ENCODE measurements at places on chromosomes 6 and 20. TPM values are rescaled to one million over a fixed set of nuclear protein-coding genes. Genes with fewer than 3 reads are reported as not detected.

DNA sequence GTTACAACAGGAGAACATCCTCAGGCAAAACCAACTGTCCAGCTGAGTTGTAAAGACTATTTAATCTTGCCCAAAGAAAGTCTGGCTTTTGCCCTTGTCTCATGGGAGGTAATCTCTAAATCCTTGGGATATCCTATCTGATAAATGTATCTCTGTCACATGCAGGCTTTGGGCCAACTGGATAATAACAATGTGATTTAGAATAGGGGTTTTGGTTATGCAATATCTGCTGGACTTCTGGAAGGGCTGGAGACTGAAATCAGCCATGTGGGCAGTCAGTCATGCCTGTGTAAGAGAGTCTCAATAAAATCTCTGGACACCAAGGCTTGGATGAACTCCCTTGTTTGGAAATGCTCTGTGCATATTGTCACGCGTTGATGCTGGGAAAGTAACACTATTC lies 56.3 kb upstream of the PRL start:
- no peak overlapping the region for H3K27ac ChIP-seq
- DNase-seq, result no peak
- no peaks in the 10 kb centered on the region for H3K4me1 ChIP-seq
- no peaks in the 10 kb centered on the region for H3K27me3 ChIP-seq
- H3K36me3 ChIP-seq, result no peaks in the 10 kb centered on the region

- no peak overlapping the region for H3K27ac ChIP-seq
- DNase-seq, result no peak
- no peak overlapping the region for H3K4me3 ChIP-seq
- peaks cover 38% of the 10 kb centered on the region for H3K4me1 ChIP-seq
Measured at GRCh38 chr20:5122873-5123260, 3.1 kb upstream of the PCNA start.

DNA sequence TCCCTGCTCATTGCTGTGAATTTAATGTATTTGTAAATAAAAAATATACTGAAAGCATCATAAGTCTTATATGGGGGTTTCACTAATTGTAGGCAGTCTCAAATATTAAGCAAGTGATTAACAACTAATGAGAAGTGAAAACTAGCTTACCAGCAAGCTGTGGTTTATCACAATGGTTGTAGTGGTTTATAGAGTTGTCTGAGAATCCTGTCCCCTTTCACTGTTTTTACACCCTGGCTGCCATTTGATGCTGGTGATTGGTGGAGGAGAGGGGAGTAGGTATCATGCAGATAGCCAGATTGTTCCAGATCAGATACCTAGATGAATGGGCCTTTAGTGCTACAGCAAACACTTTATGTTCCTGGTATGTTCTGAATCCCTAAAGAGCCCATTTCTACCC lies 6.0 kb downstream of the MKKS start:
- H3K36me3 ChIP-seq, result peaks cover 10% of the 10 kb centered on the region
- no peak overlapping the region for H3K27ac ChIP-seq
- H3K4me3 ChIP-seq, result no peak overlapping the region
- no peak for DNase-seq

The SLC16A10 gene
- 3.6 TPM for total RNA-seq

The NKAIN2 gene
- total RNA-seq, result not detected

DNA sequence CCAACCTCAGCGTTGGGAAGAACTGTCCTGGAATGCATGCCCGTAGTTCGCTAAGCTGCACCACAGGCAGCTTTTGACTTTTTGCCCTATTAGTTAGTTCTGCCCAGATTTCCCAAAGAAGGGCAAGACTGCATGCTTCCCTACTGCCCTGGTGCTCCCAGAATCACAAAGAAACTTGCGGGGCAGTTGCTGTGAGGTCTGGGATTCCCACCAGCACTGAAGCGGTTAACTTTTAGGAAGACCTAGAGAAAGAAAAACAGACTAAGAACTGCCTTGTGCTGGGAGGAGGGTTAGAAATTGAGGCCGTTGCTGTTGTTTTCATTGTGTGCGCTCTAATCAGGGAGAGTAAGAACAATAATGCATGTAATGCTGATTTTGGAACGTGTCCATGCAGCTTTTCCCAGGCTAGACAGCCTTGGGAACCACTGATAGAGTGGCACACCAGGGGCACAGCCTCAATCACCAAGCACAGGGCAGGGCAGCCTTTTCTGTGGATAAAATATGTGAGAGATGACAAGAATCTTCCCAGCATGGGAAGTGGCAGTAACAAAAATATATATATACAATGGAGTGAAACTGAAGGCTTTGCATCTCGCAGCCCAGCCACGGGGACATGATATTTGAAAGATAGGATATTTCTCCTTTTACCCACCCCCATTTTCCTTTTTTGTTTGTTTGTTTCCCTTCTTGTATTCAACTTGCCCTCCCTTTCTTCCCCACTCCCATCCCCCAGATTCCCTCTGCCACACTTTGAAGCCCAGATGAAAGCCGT lies 137.7 kb upstream of the HEY2 start:
- H3K36me3 ChIP-seq, result no peaks in the 10 kb centered on the region
- no peaks in the 10 kb centered on the region for H3K4me1 ChIP-seq
- no peaks in the 10 kb centered on the region for H3K27me3 ChIP-seq
- H3K27ac ChIP-seq, result no peak overlapping the region

DNA sequence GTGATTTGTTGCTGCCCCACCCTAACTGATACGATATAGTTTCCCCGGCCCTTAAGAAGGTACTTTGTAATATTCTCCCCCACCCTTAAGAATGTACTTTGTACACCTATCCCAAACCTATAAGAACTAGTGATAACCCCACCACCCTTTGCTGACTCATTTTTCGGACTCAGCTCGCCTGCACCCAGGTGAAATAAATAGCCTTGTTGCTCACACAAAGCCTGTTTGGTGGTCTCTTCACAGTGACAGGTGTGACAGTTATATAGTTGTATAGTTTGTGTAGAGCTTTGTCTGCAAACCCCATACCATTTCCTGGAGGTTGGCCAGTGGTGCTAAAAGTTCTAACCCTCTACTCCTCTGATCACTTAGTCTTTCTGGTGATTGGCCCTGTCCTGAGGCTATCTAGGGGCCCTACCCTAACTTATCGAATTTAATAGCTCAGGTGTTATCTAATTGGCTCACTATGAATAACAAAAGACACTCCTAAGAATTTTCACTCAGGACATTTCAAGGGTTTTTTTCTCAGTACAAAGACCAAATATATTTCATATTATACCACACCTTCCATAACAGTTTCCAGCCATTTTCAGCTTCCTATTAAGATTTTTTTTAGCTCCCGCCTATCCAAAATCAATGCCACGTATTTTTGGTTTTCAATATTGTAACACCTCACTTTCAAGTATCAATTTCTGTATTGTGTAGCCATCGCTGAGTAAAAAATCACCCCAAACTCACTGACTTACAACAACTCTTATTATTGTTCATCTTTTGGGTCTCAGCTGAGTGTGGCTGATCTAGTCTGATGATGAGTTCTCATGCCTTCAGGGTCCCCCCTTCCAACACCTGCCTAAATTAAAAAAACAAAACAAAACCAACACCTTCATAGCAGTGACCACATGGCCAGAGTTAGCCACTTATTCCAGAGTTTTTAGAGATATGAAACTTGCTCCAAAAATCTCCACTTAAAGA lies 9.8 kb upstream of the BTN1A1 start:
- no peak for DNase-seq
- peaks cover 20% of the 10 kb centered on the region for H3K4me1 ChIP-seq
- H3K27ac ChIP-seq, result no peak overlapping the region

The CCN6 gene
- not detected for total RNA-seq

- peaks cover 25% of the 10 kb centered on the region for H3K4me1 ChIP-seq
- H3K4me3 ChIP-seq, result no peak overlapping the region
- peaks cover 11% of the 10 kb centered on the region for H3K27me3 ChIP-seq
Measured at GRCh38 chr6:110547266-110547964, 71.0 kb upstream of the SLC22A16 start.

DNA sequence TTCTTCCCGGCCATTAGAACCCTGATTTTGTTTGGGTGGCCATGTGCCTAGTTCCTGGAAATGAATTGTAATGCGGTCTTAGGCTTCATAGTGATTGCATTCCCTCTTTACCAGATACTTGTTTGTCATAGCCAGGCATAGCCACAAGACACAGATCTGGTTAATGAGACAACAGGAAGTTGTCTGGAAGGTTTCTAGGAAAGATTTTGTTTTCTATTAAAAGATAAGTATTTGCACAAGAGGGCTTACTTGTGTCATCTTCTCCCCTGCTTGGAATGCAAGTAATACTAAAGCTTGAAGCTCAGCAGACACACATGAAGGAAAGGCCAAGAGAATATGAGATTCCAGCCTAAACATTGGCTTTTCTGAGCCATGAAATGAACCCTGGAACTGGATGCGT lies 12.9 kb downstream of the FARS2 start:
- H3K27ac ChIP-seq, result no peak overlapping the region
- DNase-seq, result no peak
- no peaks in the 10 kb centered on the region for H3K27me3 ChIP-seq
- peaks cover 57% of the 10 kb centered on the region for H3K4me1 ChIP-seq

DNA sequence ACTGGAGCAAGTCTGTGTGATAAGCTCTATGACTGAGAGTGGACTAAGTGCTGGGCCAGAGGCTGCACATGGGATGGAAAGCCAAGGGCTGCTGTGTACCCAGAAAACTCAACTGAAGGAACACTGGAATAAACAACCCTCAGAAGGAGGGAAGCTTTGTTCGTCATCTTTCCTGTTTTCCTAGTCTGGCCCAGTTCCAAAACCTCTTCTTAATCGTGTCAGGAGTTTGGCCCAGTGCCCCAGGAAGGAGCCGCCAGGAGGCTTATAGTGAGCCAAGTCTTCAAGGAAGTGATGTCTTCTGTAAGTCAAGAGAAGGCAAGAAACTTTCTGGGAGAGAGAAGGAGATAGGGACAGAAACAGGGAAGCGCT lies 23.3 kb upstream of the TOP1 start:
- DNase-seq, result no peak
- peaks cover 11% of the 10 kb centered on the region for H3K36me3 ChIP-seq
- H3K27me3 ChIP-seq, result no peaks in the 10 kb centered on the region
- H3K4me1 ChIP-seq, result peaks cover 55% of the 10 kb centered on the region
- no peak overlapping the region for H3K4me3 ChIP-seq

DNA sequence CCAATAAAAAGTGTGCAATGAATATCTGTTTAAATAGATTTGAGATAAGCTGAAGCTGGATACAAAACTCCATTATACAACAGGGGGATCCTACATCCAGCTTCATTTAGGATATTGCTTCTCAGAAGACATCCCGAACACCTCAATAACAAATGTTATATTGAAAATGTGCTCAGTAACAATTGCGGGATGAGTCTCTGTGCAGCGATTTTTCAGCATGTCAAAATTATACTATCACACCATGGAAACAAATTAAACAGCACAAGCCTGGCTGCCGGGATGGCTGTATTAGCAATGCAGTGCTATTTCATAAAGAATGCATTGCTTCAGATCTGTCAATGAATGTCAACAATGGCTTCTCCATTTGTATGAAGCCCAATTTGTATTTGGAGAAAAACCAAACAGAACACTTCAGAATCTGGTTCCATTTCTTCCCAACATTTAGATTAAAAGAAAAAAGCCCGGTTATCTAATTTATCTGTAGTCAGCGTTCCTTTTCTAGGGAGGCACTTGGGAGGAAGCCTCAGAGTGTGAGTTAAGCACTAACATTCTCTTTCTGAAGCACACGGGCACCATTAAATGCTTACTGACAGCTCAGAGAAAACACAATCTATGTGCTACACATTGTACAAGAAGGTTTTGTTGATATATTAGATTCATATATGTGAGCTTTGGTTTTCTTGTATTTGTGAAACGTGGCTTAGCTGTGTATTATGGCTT lies 310.9 kb upstream of the AGPAT4 start:
- no peak for DNase-seq
- H3K4me3 ChIP-seq, result no peak overlapping the region
- H3K27ac ChIP-seq, result no peak overlapping the region
- no peaks in the 10 kb centered on the region for H3K36me3 ChIP-seq
- H3K4me1 ChIP-seq, result no peaks in the 10 kb centered on the region

The SCUBE3 gene
- total RNA-seq, result not detected

DNA sequence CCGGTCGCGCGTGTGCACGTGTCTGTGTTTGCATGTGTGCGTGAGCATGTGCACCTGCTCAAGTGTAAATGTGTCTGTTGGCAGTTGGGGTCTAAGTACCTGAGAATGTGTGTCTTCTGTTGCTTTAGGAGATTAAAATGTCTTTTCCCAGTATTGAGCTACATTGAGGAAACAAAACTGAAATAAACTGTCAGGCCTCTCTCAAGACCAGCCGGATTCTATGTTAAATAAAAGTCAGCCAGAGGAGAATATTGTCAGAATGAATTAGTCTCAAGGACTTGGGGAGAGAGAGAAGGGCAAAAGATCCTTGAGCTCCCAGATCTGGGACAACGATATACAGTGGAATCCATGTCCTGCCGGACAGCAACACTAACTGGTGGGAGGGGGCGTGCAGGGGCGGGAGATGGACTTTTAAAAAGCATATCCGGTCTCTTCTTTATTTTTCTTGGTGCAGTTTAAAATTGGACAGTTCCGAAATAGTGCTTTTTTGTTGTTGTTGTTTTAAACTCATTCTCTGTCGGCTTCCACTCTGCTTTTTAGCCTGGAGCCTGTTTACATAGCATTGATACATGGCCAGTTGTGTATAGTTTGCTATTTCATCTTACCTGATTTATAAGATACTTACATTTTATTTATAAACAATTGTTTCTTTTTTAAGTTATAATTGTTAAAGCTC lies 3.3 kb upstream of the TBX18 start:
- peak overlapping the region; percentile 1 for H3K27ac ChIP-seq
- H3K36me3 ChIP-seq, result peaks cover 6% of the 10 kb centered on the region
- H3K4me3 ChIP-seq, result no peak overlapping the region

GRCh38 chr6:162442687-162443086 lies 284.9 kb downstream of the PRKN start:
- DNase-seq, result no peak
- H3K36me3 ChIP-seq, result no peaks in the 10 kb centered on the region
- no peaks in the 10 kb centered on the region for H3K27me3 ChIP-seq
- no peak overlapping the region for H3K27ac ChIP-seq
- no peak overlapping the region for H3K4me3 ChIP-seq
- no peaks in the 10 kb centered on the region for H3K4me1 ChIP-seq

- peak overlapping the region; percentile 82 for H3K4me3 ChIP-seq
- H3K4me1 ChIP-seq, result peaks cover 61% of the 10 kb centered on the region
- peak; percentile 91 for DNase-seq
- H3K36me3 ChIP-seq, result no peaks in the 10 kb centered on the region
Measured at GRCh38 chr6:35731414-35731735, 5.5 kb upstream of the ARMC12 start.
